ENCODE measurements at places on chromosomes 2 and 18.

- DNase-seq: no peak
Observed at GRCh38 chr18:68262690-68263294, 452.1 kb downstream of the TMX3 start.

DNA sequence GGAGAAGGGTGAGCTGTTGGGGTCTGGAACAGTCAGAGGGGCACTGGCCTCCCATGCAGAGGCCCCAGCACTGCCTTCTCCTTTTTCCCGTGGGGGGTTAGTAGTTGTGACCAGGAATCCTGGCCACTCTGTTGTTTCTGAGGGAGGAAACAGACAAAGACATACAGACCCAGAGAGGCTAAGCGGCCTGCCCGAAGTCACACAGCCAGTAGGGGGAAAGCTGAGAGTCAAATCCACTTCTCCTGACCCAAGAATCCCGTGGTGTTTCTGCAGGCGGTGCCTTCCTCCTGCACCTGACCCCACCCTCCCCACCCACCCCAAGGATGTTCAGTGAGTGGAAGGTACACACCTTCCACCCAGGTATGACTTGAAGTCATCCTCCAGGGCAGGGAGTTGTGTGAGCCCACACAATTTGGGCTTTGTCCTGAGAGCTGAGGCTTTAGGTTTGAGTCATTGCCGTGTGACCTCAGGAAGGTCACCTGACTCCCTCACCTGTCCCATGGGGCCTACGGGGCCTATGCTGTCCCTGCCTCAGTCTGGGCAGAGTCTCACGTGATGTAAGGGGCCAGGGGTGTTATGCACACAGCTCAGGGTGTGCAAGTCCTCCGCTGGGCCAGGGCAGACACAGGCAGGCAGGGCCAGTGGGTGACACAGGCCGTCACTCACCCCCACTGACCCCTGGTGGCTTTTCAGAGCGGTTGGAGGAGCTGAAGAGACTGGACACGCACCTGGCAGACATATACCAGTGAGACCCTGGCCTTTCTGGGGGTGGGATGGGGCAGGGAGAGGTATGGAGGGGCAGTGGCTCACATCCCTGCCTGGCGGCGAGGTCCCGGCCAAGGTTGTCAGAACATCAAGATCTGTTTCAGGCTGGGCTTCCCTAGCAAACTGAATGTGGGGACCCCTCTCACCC lies 5.0 kb downstream of the NT5DC4 start:
- no peak for DNase-seq

GRCh38 chr2:47601568-47601967 lies 181.4 kb upstream of the MSH6 start:
- DNase-seq: no peak

DNA sequence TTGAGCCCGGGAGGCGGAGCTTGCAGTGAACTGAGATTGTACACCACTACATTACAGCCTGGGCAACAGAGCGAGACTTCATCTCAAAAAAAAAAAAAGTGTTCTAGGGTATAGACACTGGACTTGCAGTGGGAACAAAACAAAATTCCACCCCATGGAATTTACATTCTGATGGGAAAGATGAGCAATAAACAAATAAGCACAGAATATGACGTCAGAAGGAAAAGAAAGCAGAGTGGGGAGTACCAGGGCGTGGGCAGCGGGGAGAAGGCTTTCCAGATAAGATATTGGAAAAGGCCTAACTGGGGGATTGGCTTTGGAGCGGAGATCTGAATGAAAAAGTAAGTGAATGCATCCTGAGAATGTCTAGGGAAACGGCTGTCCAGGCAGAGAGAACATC lies 17.6 kb downstream of the NPPC start:
- DNase-seq: no peak

GRCh38 chr2:221750316-221750715 lies 178.2 kb upstream of the EPHA4 start:
- DNase-seq: no peak
